ENCODE measurements at places on chromosomes 2 and 18.
A peak's percentile ranks its signal among the peaks of the same experiment; 100 is the strongest.

- DNase-seq = no peak
These were observed 61.1 kb upstream of the SP3 start for GRCh38 chr2:174026122-174026845.

- DNase-seq = no peak
These were observed 68.7 kb downstream of the NEURL3 start for GRCh38 chr2:96436416-96436815.

- peak; percentile 80 for DNase-seq
These were observed 492.0 kb downstream of the TNS1 start for GRCh38 chr2:217510771-217511291.

- no peak for DNase-seq
These were observed 67.4 kb downstream of the SH3YL1 start for GRCh38 chr2:196406-196805.

GRCh38 chr18:10499230-10499629, 26.6 kb upstream of the NAPG start:
- DNase-seq = no peak

GRCh38 chr18:67794521-67794920, 278.0 kb upstream of the DSEL start:
- DNase-seq = no peak

- no peak for DNase-seq
These were observed 21.1 kb downstream of the INPP5D start for GRCh38 chr2:233081232-233081730.

DNA sequence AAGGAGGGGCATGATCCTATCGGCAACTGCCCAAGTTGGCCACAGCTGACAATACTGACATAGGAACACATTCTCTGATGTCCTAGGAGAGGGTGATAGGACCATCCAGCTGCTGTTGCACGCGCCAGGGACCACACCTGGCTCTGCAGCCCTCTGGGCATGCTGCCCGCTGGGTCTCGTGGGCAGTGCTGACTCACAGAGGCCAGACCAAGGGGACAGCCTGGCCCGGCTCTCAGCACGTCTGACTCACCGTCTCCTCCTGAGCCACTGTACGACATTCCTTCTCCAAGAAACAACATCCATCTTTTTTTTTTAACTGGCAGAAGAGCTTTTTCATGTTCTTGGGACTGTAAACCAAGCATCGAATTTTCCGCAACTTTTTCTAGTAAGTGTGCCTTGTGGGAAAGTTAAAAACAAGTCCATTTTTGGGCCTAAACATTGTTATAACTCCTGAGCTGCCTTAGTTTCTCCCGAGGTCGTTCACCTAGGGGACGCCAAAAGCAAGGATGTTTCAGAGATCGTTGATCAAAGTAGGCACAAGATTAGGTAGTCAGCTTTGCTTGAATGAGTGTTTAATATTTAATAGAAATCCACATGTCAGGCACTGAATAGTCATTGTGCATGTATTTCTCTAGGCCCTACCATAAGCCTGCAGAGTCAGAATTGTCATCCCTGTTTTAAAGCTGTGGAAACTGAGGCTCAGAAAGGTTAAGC, 100.3 kb downstream of the TTC32 start:
- DNase-seq = peak; percentile 85

DNA sequence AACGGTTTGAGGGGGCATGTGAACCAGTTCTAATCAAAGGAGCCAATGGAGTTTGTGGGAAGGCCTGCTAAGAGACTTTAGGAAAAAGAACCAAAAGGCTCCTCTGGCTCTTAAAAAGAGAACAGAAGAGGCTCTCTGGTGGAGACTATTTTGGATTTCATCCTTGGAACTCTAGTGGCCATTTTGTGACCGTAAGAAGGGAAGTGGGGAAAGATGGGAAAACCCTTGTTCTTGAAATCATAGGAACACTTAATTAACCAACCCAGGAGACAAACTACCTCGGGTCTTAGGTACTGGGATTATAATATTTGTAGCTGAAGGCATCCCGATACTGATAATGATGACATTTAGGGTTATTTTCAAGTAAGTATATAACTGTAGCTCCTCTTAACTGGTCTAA, 125.3 kb upstream of the SP3 start:
- no peak for DNase-seq

GRCh38 chr2:231334179-231334930, 61.2 kb upstream of the B3GNT7 start:
- DNase-seq = no peak

GRCh38 chr2:111118481-111118980, 2.2 kb upstream of the BCL2L11 start:
- no peak for DNase-seq

DNA sequence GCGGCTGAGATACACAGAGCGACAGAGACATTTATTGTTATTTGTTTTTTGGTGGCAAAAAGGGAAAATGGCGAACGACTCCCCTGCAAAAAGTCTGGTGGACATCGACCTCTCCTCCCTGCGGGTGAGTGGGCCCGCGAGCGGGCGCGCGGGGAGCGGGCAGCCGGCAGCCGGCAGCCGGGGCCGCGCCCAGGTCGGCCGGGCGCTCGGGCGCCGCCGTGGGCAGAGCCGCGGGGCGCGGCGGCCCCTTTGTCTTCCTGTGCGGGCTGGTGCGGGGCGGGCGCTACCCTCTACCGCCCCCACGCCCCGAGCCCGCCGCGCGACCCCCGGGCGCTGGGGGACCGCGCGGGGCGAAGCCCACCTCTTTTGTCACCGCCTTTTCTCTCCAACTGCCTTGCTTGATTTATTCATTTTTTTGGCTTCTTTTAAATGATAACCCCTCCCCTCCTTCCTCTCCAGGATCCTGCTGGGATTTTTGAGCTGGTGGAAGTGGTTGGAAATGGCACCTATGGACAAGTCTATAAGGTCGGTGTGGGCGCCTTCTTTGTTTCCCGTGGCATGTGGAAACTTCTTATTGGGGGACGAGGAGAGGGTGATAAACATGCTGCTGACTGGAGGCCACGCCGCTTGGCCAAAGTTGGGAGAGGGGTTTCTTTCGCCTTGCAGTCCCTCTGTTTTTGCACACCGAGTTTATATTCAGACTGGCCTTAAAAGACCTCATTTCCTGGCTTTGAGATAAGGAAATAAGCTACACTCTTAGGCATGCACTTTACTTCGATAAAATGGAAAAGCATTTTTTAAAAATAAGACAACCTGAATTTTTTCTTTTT, 722 bp downstream of the MAP4K4 start:
- DNase-seq = peak; percentile 48

- no peak for DNase-seq
These were observed 125.3 kb downstream of the PXDN start for GRCh38 chr2:1618974-1619373.

- no peak for DNase-seq
These were observed 35.1 kb upstream of the CDC42EP3 start for GRCh38 chr2:37706334-37707183.

DNA sequence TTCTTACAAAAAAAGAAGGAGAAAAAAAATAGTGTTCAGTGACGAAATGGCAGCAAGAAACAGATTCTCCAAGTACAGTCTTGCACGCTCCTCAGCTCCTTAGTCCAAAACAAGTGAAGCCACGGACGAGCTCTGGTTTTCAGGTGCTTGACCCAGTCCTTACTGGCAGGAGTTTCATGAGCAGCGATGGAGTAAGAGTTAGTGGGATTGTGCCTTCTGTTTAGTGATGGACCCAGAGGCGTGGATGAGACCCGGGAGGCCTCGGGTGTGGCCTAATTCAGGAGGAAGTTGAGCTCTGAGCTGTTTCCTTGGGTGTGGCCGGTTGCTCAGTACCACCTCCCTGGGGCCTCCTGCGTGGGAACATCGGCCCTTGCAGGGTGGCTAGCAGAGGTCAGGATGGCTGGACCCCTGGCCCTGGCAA, 52.0 kb downstream of the KIF5C start:
- DNase-seq = no peak

DNA sequence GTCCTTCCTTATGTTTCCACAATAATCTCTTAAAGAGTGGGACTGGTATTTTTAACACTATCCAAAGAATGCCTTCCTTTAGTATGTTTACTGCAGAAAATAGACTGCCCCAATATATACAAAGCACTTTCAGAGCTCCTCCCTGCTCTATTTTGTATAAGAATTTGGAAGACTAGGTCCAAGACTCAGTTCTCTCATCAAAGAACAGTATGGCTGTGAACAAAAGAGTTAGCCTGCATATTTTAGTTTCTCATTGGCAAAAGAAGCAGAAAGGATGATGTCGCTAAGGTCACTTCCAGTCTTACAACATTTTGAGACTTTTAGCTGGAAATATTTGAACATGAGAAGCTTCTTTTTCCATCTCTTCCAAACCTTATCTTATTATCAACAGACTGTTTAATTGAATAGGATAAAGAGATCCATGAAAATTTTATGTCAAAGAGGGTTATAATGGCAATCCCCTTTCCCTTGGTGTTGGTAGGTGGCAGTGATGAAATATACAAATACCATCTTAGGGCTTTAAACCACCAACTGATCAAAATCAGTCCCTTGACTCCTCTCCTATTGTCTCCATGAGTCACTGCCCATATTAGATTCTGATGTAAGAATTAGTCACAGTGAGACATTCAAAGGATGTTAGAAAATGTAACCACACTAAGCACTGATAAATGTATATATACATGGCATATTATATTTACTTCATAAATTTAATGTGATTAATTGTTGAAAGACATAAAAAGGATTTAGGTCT, 266.9 kb upstream of the DSEL start:
- DNase-seq = no peak

DNA sequence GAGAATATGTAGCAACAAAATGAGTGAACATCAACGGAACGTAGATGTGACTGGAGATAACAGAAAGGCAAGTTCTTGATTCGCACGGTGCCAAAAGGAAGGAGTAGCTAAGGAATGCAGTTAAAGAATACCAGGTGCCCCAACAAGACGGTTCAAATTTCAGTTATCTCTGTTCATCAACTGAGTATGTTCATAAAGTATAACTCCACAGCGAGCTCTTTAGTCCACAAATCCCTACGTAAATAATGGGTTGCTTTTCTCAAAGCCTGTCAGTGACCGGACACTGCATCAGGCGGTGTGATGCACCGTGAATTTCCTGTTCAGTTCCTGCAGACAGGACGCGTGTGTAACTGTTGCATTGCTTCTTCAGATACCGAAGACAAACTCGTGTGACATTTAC, 91.8 kb downstream of the NOL10 start:
- DNase-seq = no peak

DNA sequence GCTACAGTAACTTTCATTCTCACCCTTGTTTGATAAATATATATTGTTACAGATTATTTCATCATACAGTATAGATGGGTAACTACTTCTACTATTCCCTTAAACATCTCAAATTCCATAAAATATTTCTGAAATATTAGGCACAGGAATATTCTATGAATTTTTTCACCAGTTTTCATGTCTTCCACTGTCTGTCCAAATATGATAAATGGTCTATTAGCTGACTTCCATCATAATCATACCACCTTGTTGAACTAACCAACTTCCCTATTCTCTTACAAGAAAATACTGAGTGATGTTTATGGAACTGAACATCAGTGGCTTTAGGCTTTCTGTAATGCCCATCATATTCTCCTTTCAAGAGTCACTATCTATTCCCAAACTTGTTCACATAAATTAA, 82.4 kb downstream of the TRAPPC8 start:
- DNase-seq = no peak

- no peak for DNase-seq
These were observed 129.9 kb downstream of the MARCHF4 start for GRCh38 chr2:216242365-216242764.

DNA sequence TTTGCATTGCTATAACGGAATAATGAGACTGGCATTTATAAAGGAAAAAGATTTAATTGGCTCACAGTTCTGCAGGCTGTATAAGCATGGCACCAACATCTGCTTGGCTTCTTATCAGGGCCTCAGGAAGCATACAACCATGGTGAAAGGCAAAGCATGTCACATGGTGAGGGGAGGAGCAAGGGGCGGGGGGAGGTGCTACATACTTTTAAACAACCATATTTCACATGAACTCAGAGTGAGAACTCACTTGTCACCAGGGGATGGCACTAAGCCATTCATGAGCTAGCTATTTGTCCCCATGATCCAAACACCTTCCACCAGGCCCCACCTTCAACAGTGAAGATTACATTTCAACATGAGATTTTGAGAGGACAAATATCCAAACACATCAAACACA, 188.7 kb downstream of the MBD5 start:
- no peak for DNase-seq

GRCh38 chr2:207072571-207072970, 93.2 kb downstream of the KLF7 start:
- DNase-seq = no peak

- DNase-seq = no peak
These were observed 27.4 kb upstream of the C2orf69 start for GRCh38 chr2:199883474-199884212.

GRCh38 chr2:21814588-21815149, 690.9 kb downstream of the TDRD15 start:
- no peak for DNase-seq

DNA sequence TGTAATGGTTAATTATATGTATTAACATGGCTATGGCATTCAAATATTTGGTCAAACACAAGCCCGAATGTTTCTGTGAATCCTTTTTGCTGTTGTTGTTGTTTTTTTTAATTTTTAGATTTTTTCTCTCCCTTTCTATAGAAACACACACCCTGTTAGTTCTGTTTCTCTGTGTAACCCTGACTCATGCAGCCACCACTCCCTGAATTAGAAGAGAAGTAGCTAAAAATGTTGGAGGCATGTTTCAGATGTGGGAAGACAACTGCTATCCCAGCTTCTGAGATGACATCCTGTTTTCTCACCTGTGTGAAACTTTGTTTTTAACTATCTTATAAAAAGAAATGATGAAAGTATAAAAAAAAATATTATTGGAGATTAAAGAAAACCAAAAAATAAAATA, 219.6 kb upstream of the RGPD4 start:
- no peak for DNase-seq

DNA sequence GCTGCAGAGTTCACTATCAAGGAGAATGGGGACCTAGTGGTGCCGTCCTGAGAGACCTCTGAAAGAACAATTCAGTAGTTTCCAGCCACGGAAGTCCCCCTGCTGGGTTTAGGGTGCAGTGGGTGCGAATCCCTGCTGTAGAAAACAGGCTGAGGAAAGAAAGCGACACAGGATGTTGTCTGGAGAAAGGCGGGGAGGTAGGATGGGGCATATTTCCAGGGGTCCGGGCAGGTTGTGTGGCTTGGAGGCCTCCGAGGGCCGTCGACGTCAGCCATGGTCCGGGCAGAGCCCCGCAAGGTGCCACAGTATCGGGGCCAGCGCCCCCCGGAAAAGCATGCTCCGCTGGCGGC, 807 bp upstream of the CREB1 start:
- no peak for DNase-seq

DNA sequence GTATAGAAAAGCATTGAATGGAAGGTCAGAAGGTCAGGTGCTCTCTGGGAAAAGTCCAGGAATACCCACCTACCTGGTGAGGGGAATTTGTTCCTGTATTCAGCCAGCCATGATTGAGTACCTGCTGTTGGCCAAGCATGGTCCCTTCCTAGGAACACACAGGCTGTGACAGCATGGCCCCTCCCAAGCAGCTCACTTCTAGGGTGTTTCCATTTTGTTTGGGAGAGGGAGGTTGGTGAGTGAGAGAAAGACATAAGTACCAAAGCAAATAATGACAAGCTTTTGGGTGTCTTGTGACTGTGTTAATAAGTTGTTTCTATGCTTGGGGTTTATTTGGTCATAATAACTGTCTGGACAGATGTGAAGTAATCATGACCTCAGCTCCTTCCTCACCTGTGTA, 46.3 kb downstream of the CABLES1 start:
- DNase-seq = peak; percentile 18

All from left hindlimb (tissue), 1 donor.